A549 treated with ZK216348 at 1 μM for 4 hours (cell line): ENCODE measurements at places on chromosomes 7 and 10. TPM values are rescaled to one million over a fixed set of nuclear protein-coding genes. Genes with fewer than 3 reads are reported as not detected.

MMP21 gene
- total RNA-seq, result not detected in 5 replicates

KNDC1 gene
- 0.52 to 2.4 TPM (median 0.87 TPM) in 5 replicates for total RNA-seq

ACTA2 gene
- 14.5 to 24.1 TPM (median 17.5 TPM) in 5 replicates for total RNA-seq

CARD11 gene
- total RNA-seq, result 1.2 to 2.5 TPM (median 1.6 TPM) in 5 replicates

TAS2R39 gene
- total RNA-seq, result not detected in 5 replicates

SMO gene
- 10.4 to 18.4 TPM (median 15.3 TPM) in 5 replicates for total RNA-seq

MGAM2 gene
- total RNA-seq, result not detected in 5 replicates

NANOS1 gene
- total RNA-seq, result 2.1 to 3.1 TPM (median 2.8 TPM) in 5 replicates

KIAA1549 gene
- total RNA-seq, result 4.2 to 8.6 TPM (median 6.5 TPM) in 5 replicates

FZD8 gene
- 3.2 to 7.0 TPM (median 6.1 TPM) in 5 replicates for total RNA-seq

ZKSCAN1 gene
- total RNA-seq, result 5.8 to 11.6 TPM (median 8.9 TPM) in 5 replicates

PPP1R3A gene
- total RNA-seq, result not detected in 5 replicates
